ENCODE measurements at places on chromosomes 3 and 15.

- DNase-seq: no peak
Observed at GRCh38 chr3:122230174-122230573, 46.7 kb downstream of the CASR start.

DNA sequence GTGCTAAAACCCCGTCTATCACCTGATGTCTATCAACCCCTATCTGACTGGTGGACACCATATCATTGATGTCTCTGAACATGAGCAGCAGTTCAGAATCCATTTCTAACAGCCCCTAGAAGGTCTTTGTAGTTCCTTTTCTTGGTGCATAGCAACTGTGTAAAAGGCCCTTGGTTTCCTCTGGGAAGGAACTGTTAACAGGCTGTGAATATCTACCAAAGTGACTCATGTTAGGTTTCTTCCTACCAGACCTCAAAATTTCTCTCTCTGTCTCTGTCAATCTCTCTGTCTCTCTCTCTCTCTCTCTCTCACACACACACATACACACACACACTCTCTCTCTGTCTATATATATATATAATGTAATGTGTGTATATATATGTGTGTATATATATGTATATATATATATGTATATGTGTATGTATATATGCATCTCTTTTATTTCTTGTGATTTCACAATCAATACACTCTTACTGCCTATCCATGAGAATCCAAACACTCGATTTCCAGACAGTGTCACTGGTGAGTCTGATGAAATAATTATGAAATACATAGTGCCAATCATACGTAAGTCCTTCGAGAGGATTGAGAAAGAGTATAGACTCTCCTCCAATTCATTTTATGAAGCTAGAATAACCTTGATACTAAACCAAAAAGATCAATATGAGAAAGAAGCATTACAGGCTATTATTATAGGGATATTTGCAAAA, 335.9 kb upstream of the SLCO3A1 start:
- DNase-seq: peak; percentile 53

DNA sequence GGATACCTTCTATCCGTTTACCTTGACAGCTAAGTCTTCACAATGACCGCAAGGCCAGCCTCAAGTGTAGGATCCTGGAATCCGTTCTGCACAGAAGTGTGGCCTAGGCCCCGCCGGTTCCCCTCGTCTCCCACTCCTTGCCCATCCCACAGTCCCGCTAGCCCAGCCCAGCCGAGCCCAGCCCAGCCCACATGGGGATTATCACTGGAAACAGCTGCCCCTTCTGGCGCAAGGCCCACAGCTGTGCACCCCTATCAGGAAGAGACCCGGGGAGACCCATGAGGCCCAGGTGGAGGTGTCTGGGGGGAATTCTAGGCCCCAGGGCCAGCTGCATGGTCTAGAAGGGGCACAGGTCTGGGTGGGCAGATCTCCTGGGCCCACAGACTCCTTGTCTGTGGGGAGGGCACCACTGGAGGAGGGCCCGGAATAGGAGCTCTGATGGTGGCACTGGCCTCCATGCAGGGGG, 27.9 kb upstream of the KLF13 start:
- no peak for DNase-seq

- DNase-seq: no peak
Observed at GRCh38 chr3:193207290-193208273, 33.4 kb upstream of the PLAAT1 start.

- DNase-seq: no peak
Observed at GRCh38 chr15:98070137-98070536, 109.6 kb downstream of the ARRDC4 start.

GRCh38 chr15:62348623-62349022, 183.5 kb upstream of the C2CD4B start:
- DNase-seq: no peak

- DNase-seq: no peak
Observed at GRCh38 chr3:158573714-158574113, 2.7 kb downstream of the MLF1 start.

GRCh38 chr3:186717039-186717457, at the start of gene KNG1:
Gene KNG1, plus strand, starts transcription at chr3:186717359. Its CDS starts 184 bp downstream, at chr3:186717543.
- no peak for DNase-seq

GRCh38 chr15:58311556-58311955, 120.2 kb upstream of the LIPC start:
- no peak for DNase-seq

DNA sequence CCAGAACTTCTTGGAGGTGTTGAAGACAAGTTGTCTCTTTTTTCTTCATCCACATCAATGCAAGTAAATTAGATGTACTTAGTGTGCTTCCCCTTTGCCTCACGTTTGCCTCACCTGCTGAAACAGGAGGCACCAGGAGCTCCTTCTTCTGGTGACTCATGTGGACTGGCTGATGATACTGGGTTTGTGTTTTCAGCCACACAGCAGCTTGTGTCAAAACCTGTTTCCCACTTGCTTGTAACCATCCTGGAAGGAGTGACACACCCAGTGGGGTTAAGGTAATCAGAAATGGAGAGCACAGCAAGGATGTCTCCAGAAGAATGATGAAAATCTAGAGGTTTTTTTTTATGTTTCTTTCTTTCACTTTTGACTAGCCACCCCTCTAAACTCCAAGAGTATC, 143.3 kb upstream of the RBMS3 start:
- DNase-seq: no peak

DNA sequence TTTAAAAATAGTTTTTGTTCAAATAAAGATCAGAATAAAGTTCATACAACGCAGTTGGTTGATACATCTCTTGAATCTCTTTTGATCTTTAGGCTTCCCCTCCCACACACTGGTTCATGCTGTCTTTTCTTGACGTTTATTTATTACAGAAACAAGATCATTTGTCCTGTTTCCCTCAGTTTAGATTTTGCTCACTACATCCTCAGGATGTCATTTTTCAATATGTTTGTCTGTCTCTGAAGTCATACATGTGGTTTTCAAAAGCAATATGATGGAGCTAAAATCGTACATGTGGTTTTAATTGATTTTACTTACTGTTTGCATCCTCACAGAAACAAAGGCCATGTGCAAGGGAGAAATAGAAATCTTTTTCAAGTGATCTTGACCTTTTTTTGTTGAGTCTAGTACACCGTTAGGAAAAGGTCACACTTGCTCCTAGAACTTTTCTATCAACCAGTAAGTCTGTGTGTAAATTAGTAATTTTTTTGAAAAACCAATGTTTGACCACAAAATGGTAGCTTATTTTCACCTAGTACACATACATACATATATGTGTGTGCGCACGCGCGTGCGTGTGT, 63.7 kb upstream of the SENP5 start:
- DNase-seq: no peak

GRCh38 chr15:52057996-52058395, 39.0 kb downstream of the MAPK6 start:
- DNase-seq: no peak

DNA sequence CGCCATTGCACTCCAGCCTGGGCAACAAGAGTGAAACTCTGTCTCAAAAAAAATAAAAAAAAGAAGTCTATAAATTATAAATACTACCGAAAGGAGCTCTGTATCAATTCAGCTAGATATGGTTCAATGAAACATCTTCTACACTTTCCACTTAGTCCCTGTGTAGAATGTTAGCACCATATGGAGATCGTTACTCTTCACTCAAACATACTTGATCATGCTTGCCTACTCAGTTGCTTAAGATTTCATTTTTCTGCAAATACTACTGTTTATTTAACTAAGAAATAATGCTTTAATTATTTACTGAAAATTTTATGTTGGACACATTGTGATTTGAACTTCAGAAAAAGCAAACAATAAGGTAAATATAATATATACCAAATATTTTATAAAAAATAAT, 17.1 kb upstream of the NANOGP8 start:
- no peak for DNase-seq

GRCh38 chr3:85481411-85482212, 522.8 kb downstream of the CADM2 start:
- no peak for DNase-seq

DNA sequence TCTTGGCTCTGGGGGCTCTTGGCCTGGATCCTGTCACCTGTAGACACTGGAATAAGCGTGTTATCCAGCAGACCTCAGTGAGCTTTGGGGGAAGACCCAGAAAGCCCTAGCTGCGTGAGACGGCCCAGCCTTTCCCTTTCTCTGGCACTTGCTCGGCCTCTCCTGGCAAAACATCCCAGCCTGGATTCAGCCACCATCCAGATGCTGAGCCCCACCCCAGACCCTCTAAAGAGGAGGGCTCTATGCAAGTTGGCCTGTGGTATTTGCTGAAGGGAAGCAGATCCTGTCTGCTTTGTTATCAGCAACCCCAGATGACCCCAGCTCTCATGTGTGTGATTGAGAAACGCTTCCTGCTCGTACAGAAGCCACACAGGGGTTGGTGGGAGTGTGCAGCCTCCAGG, 267.2 kb downstream of the FAM43A start:
- DNase-seq: no peak

DNA sequence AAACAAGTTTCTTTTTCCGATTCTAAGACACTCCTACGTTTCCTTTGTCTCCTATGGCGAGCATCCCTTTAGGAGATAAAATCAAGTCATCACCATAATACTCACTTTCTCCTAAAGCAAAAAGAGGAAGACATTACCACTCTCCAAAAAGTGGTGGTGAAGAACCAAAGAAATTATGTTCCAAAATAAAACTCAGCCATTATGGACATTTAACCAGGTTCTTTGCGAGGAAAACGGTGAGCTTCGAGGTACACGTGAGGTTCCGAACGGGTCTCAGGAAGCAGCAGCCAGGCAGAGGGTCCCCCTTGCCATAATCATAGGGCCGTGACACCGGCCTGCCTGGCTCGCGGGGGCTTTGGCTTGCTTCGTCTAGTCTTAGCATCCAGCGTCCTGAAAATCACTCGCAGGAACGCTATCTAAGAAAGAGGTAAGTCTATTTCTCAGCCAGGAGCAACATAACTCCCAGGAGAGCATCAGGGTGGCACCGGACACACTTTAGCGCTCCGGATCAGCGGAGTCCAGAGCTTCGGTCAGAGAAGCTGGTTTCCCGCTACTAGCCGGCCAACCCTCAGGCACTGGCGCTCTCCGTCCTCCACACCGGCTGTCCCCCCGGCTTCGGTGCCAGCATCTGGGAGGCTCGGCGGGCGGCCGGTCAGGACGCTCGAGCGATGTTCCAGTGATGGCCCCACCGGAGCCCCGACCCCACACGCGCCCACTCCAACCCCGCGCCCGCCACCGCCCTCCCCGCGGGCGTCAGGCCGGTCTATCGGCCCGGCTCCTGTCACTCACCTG, 581 bp downstream of the IP6K1 start:
- DNase-seq: peak; percentile 27

- DNase-seq: no peak
Observed at GRCh38 chr3:151024339-151024738, 51.8 kb upstream of the CLRN1 start.

- no peak for DNase-seq
Observed at GRCh38 chr3:11616551-11616950, 27.2 kb downstream of the VGLL4 start.

GRCh38 chr3:38532529-38532928, 36.4 kb downstream of the EXOG start:
- no peak for DNase-seq

DNA sequence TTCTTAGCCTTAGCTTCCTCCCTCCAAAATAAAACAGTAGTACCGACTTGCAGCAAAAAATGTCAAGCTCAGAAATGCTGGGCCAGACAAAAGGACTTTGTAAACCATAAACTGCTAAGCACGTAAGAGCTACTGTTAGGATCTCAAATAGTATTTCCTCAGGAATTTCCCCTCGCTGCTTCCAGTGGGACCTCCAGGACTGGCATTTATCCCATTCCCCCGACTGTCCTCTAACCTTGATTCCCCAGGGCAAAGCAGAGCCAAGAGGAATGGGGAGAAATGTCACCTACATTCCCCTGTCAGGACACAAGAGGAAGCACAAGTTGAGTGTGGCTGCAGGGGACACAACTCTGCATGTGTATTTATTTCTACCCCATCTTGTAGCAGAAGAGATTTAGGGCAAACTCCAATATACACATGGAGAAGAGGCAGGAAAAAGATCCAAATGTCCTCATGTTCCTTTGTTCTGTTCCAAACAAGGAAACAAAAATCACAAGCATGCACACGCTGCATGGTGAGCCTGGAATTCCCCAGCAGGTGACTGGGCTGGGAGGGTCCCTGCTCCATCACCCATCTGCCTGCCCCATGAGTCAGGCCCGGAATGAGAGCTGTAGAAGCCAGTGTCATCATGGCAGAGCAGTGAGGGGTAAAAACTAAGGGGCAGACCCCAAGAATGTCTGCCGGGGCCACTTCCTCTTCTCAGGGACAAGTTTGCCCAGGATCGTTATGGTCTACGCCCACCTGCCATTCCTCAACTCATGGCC, 4.2 kb downstream of the STOML1 start:
- peak; percentile 69 for DNase-seq

DNA sequence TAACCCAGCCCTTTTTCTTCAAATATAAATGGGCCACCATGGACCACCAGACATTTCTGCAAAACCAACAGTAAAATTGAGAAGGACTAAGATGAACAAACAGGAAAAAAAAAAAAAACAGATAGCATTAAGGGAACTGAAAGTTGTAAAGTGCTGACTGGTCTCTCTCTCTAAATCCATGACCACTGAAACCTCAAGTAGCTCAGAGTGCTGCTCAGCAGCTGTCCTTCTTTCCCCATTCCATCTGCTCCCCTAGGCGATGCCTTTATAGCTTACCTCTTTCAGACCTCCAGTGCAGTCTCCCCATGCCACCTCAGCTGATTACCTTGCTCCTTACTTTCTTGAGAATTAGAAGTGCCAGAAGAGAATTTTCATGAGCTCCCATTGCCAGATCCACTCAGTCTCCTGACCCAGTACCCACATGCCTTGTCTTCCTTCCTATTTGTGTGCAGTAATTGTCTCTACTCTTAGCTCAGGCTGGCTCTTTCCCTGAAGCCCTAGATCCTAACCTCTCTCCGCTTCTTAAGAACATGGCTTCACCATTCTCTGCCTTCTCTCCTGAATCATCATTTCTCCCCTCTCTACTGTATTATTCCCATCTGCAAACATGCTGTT, 23.9 kb upstream of the XIRP1 start:
- peak; percentile 77 for DNase-seq

- no peak for DNase-seq
Observed at GRCh38 chr3:193704431-193704830, 111.4 kb downstream of the OPA1 start.

- no peak for DNase-seq
Observed at GRCh38 chr3:122025296-122025695, 3.2 kb upstream of the ILDR1 start.

DNA sequence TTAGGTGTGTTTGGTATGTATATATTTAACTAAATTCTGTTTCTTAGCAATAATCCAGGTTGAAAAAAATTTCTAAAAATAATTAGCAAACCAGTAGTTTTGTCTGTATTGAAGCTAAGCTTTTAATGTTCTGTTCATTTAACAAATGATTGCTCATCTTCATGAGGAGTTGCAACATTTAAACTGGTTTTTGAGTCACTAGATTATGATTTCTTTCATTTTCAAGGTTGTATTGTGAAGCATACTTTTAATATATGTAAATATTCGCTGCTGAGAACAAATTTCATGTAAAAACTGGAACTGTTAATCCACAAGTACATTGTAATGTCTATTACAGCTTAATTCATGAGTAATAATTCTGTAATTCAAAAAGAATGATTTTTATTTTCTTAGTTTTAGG, 192.7 kb downstream of the MBNL1 start:
- peak; percentile 56 for DNase-seq

- no peak for DNase-seq
Observed at GRCh38 chr3:195587824-195588223, 4.1 kb upstream of the APOD start.

GRCh38 chr3:129245141-129245540, 4.3 kb upstream of the COPG1 start:
- peak; percentile 14 for DNase-seq

All from suppressor macrophage treated with lipopolysaccharide for 4 hours (primary cell).